Fibroblast of skin of right biceps (primary cell): ENCODE measurements at places on chromosomes 16 and 17.
A peak's percentile ranks its signal among the peaks of the same experiment; 100 is the strongest.

- DNase-seq: no peak
These were observed 17.6 kb downstream of the CD300A start for GRCh38 chr17:74484066-74484465.

GRCh38 chr16:59341368-59341767, 607.3 kb upstream of the GOT2 start:
- no peak for DNase-seq

DNA sequence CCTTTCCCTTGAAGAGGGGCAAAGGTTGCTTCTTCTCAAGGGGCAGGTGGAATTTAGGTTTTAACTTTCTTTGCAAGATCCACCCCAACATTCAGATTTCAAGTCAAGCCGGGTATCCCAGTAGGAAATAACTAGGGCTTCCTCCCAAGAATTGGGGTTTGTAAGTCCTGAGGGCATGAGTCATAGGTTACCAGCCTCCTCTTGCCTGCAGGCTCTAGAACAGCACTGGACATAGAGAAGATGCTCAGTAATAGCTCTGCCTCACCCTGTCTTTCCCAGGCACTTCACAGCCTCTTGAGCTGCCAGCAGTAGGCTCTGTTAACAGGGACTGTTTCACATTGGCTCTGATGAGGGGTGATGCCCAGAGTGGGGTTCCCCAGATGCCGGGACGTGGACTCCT, 35.8 kb upstream of the ZFP90 start:
- DNase-seq: no peak

GRCh38 chr17:45135978-45136791, 698 bp downstream of the ACBD4 start:
- no peak for DNase-seq

DNA sequence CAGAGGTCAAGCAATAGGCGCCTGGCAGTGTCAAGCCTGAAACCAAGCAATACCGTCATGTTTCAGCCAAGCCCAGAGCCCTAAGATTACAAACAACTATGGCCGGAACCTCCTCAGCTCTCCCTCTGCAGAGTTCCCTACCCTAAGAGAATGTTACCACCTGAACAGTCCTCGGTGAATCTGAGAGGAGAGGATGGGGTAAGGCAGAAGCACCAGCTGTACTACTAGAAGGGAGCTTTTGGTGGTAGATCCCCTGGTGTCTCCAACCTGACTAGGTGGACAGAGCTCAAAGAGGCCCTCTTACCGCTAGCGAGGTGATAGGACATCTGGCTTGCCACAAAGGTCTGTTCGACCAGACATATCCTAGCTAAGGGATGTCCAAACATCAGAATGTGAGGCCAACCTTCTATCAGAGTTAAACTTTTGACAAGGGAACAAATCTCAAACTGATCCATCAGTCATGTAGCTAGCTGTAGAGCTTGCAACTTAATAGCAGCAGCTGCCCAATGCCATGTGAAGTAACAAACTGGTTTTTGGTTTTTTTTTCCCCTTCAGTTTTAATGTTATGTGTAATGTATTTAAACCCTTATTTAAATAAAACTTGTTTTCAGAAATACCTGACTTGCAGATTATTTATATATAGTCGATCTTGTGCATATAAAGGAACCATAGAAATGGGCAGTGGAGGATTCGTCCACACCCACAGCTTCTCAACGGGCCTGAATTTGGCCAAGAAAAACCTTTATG, 2.5 kb downstream of the EIF1 start:
- DNase-seq: no peak

- DNase-seq: no peak
These were observed 39.1 kb downstream of the DHX38 start for GRCh38 chr16:72132726-72133125.

DNA sequence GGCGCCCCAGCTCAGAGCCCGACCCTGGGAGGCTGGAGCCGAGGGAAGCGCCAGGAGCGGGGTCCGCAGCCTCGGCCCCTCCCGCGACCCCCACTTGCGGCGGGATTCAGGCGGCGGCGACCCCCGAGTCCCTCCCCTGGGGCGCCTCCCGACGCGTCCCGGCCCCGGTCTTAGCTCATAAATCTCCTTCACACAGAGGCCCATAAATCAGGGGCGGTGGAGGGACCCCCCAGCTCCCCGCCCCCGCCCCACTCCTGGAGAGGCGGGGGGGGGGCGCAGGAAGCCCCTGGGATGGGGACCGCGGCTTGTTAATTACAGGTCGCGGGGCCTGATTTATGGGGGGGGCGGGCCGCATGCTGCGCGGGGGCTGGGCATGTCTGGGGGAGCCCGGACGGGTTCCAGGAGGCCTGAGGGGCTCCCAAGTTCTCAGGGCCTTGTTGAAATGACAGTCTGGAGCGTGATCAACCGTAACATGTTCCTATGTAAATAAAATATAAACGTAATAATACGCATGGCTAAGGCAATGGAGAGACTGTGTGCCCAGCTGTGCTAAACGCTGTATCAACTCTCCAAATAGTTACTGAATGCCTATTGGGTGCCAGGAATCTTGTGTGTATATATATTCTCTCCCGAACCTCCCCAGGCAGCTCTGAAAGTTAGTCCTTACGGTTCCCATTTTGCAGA, 10.0 kb upstream of the BHLHA9 start:
- no peak for DNase-seq

GRCh38 chr16:17002565-17002964, 468.2 kb downstream of the XYLT1 start:
- no peak for DNase-seq

DNA sequence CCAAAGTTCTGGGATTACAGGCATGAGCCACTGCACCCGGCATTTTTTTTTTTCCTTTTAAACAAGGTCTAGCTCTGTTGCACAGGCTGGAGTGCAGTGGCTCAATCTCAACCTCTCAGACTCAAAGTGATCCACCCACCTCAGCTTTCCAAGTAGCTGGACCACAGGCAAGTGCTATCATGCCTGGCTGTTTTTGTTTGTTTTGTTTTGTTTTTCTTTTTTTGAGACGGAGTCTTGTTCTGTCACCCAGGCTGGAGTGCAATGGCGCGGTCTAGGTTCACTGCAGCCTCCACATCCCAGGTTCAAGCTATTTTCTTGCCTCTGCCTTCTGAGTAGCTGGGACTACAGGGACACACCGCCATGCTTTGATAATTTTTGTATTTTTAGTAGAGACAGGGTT, 19.1 kb upstream of the ZC3H7A start:
- no peak for DNase-seq

GRCh38 chr17:33528846-33529245, 235.8 kb upstream of the ASIC2 start:
- DNase-seq: no peak

DNA sequence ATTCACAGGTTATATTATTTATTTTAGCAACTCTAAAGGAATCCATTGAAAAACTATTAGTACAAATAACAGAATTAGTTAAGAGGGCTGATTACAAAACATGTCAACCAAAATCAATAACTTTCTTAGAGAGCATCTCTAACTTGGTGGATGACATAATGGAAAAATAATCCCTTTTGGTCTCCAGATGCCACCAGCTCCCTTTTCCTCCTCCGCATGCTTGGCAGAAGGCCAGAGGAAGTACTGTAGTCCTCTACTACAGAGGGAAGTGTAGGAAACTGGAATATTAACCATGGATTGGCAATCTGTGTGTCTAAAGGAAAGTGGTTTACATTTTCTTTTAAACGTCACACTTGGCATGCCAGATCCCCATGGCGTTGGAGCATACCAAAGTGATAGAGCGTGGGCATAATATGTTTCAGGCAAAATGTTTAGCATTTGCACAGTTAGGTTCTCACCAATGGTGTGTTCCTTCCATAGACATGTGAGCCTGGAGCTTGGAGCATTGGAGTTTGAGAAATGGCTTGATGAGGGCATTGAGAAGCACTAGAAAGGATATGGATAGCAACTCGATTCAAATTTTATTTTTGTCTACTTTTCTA, 106.3 kb downstream of the PRKCB start:
- no peak for DNase-seq

GRCh38 chr17:41617698-41618097, 5.1 kb upstream of the KRT16 start:
- no peak for DNase-seq

- DNase-seq: peak; percentile 70
These were observed 69.5 kb downstream of the HLF start for GRCh38 chr17:55334285-55334684.

GRCh38 chr17:17042851-17043460, 699 bp downstream of the MPRIP start:
- peak; percentile 76 for DNase-seq

GRCh38 chr17:68184141-68184571, 63.7 kb upstream of the AMZ2 start:
- no peak for DNase-seq

GRCh38 chr17:58227733-58228132, 8.7 kb upstream of the MKS1 start:
- no peak for DNase-seq

DNA sequence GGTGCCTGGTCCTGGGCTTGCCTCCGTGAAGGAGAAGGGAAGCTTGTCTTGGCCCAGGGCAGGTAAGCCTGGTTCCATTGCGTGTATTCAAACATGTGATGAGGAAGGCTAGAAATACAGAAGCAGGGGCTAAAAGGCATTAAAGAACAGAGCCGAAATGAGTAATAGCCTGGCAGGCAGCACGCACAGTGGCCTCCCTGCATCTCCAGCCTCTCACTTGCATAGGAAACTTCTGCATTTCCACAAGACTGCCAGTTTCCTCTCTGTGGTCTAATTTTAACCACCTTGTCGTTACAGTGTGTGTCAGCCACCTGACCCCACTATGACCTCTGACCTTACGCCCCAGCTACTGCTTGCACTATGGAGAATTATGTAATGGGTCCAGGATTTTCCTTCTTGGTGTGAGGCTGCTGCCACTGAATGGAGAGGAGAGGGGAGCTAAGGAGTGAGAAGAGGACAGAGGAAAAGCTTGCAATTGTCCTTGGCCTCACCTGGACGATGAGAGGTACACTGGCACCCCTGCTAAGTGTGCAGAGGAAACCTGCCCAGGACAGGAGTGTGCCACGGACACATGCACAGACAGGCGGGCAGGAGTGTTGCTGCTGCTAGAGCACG, 32.8 kb downstream of the HIC1 start:
- DNase-seq: peak; percentile 64

GRCh38 chr17:56913867-56914580, at the start of gene TRIM25:
Gene TRIM25 (minus strand): TSS chr17:56914049. CDS start chr17:56913988, 61 bp downstream.
- peak; percentile 91 for DNase-seq

GRCh38 chr17:44171931-44172455, 1.5 kb downstream of the ASB16 start:
- DNase-seq: no peak

DNA sequence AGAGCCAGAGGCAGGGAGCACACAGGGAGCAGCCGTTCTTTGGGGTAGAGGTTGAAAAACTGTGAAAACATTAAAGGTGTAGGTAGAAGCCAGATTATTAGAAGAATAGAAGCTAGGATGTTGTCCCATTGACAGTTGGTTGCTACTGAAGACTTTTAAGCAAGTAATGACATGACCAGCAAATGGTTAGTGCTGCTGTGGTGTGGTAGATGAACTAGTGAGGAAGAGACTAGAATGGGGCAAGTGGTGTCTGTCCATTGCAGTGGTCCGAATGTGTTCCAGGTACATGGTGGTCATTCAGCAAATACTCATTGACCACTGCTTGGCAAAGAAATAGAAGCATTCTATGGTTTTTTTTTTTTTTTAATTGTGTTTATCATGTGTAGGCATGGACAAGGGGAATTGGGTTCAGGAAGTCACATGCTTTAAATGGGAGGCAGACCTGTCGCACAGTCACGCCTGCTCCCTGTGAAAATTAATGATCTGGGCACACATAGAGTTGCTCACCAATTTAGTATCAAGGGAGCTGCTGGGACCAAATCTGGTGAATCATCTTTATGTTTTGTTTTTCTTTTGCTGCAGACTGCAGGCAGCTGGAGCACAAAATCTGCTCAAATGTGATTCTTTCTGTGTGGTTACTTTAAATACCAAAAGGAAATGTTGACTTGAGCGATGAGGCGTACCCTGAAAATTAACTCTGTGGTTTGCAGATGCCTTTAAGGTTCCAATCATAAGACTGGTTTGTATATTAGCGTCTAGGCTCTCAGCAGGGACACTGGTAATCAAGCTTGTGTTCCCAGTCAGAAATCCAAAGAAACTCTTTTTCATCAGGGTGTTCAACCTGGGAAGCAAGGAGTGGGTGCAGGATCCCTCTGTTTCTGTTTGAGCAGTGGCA, 30.7 kb downstream of the YPEL2 start:
- peak; percentile 97 for DNase-seq

GRCh38 chr17:41167561-41167960, 460 bp downstream of the KRTAP4-3 start:
- no peak for DNase-seq

DNA sequence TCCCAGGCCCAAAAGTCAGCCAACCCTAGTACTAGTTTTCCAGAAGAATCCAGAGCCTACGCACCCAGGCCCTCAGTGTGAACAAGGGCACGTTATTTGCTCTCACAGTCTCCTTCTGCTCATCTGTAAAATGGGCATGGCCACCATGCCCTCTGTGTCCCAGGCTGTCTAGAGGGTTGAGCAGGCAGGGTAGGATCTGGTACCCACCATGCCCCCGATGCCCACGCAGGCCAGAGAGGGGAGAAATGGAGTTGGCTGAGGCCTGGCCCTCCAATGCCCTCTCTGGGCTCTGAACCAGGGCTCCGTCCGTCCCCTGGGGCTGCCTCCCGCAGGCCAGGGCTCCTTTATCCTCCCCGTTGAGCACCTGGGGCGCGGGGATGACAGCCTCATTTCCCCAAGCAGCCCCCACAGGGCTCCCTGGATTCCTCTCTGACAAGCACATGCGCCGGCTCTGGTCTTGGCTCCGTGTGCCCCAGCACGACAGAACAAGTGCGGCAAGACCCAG, 9.1 kb upstream of the BAHCC1 start:
- DNase-seq: no peak

DNA sequence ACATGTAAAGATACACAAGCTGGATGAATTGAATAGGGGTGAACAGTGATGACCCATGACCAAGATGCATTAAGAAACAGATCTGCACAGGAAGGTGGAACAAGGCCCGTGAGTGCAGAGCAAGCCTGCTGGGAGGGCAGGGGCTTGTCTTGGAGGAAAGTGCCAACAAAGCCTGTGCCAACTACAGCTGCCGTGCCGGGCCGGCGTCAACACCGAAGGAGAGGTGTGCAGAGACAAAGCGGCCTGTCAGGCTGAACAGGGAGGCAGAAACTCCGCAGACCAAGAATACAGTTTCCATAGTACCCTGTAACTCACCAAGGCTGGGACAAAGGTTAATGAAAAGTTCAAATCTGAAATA, 46.7 kb downstream of the ANKRD11 start:
- no peak for DNase-seq

DNA sequence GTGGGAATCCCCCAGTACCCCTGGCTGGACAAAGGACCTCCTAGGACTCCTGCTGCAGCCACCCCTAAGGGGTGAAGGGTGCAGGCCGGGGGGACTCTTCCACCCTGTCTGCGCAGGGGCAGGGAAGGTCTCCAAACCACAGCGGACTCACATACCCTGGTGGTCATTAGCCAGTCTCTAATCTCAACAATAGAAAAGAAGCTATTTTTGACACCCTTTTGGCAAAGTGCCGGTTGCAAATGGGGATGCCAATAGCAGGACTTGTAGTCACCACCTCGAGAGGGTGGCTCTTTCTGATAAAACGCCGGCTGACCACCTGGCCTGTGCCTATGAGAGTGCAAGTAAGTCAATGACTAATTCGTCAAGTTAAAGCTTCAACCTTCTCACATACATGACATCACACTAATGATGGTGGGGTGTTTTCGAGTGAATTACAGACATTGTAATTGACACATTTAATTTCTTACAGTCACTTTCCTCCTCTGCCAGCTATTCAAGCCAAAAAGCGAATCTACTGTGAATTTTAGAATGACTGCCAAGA, 23.1 kb upstream of the DNAH17 start:
- DNase-seq: peak; percentile 64
